ENCODE measurements at places on chromosomes 2 and 18.

DNA sequence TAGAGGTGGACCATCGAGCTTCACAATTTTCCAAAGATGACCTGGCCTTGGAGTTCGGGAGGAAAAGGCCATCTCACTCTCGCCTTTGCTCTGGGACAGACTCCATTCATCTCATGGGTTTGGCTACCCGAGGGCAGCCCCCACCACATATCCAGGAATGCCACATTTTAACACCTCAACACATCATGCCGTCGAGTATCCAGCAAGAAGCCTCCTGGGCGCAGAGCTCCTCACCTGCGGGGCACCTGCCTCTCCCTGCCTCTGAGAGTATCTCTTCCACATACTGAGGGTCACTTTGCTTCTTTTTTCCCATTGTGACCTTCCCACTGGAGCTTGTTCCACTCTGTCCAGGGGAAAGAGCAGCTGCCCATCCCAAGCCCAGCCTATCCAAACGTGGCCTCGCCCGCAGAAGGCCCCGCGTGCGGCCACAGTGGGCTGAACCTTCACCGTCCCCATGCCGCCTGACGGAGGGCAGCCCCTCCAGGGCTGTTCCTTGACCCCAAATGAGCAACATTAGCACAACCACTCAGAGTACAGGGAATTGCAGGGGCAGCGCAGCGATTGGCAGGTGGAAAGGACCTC, 5.5 kb upstream of the LIMS2 start:
- DNase-seq = no peak

GRCh38 chr2:96875498-96876268, 5.8 kb upstream of the SEMA4C start:
- DNase-seq = no peak

GRCh38 chr2:52335727-52336126, 1303.8 kb upstream of the NRXN1 start:
- no peak for DNase-seq

- no peak for DNase-seq
Measured at GRCh38 chr2:125553768-125554167, 1102.2 kb upstream of the GYPC start.

GRCh38 chr18:60022671-60023276, 123.0 kb downstream of the PMAIP1 start:
- DNase-seq = no peak

DNA sequence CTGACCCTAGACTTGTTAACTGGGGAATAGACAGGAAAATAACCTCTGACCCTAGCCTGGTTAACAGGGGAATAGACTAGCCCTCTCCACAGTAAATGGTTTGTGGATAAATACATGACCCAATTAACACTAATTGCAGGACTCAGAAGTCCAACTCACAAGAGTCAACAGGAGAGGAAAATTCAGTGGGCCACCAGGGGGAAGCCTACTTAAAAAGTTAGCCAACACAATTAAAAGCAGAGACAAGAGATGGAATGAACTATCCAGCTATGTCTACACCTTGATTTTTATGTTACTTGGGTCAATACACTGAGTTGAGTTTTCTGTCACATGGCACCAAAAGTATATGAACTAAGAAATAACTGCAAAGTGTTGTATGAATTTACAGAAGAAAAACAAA, 158.8 kb upstream of the SLC39A10 start:
- DNase-seq = no peak

GRCh38 chr2:206851521-206851920, 86.1 kb downstream of the FASTKD2 start:
- no peak for DNase-seq

Measured in GM12892 (cell line).